ENCODE measurements at places on chromosomes 3 and 15. TPM values are rescaled to one million over a fixed set of nuclear protein-coding genes. Genes with fewer than 3 reads are reported as not detected.

GRCh38 chr3:20334842-20335241, 148.8 kb upstream of the SGO1 start:
- DNase-seq = no peak
- no peak overlapping the region for H3K27ac ChIP-seq
- no peak overlapping the region for H3K4me3 ChIP-seq
- no peaks in the 10 kb centered on the region for H3K27me3 ChIP-seq
- H3K36me3 ChIP-seq = no peaks in the 10 kb centered on the region

Gene PCBP4
- polyA plus RNA-seq = 10.8 TPM

GRCh38 chr15:89075101-89075640, 13.1 kb upstream of the ABHD2 start:
- no peaks in the 10 kb centered on the region for H3K27me3 ChIP-seq
- no peak overlapping the region for H3K27ac ChIP-seq
- no peaks in the 10 kb centered on the region for H3K36me3 ChIP-seq
- H3K4me1 ChIP-seq = no peaks in the 10 kb centered on the region
- no peak for DNase-seq
- no peak overlapping the region for H3K4me3 ChIP-seq

GRCh38 chr3:49007771-49008528, 759 bp downstream of the WDR6 start:
- peak overlapping the region; percentile 96 for H3K4me3 ChIP-seq
- H3K4me1 ChIP-seq = peaks cover 8% of the 10 kb centered on the region
- peaks cover 22% of the 10 kb centered on the region for H3K36me3 ChIP-seq
- H3K27ac ChIP-seq = peak overlapping the region; percentile 90

Gene NANOGP8
- polyA plus RNA-seq = not detected

Gene IL12A
- 0.17 TPM for polyA plus RNA-seq

DNA sequence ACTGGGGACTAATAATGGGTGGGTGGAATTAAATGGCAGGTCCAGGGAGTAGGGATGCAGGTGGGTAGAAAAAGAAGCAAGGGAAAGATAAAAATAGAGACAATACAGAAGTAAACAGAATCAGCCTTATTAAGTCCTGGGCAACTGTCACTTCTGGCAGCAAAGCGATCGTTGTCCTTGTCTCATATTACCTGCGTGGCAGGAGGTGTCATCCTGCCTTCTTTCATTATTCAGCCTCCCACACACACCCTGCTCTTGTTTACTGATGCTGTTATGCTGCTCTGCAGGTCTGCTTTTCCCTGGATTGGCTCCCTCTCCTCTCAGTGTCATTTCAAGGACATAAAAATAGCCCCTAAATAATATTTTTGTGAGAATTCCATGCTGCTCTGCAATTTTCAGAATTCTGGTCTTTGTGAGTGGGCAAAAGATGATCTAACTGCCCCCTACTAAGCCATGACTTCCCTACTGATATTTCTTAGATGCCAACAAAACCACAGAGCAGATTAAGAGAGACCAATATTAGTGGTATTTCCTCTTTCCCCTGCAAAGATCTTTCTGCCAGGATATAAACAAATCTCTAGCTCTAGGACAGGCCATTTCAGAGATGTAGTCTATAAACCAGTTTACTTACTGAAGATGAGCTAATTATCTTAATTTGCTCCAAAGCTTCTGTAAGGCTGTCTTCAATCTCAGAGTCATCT, 8.5 kb downstream of the VEPH1 start:
- H3K27ac ChIP-seq = no peak overlapping the region
- no peaks in the 10 kb centered on the region for H3K36me3 ChIP-seq
- no peak overlapping the region for H3K4me3 ChIP-seq

DNA sequence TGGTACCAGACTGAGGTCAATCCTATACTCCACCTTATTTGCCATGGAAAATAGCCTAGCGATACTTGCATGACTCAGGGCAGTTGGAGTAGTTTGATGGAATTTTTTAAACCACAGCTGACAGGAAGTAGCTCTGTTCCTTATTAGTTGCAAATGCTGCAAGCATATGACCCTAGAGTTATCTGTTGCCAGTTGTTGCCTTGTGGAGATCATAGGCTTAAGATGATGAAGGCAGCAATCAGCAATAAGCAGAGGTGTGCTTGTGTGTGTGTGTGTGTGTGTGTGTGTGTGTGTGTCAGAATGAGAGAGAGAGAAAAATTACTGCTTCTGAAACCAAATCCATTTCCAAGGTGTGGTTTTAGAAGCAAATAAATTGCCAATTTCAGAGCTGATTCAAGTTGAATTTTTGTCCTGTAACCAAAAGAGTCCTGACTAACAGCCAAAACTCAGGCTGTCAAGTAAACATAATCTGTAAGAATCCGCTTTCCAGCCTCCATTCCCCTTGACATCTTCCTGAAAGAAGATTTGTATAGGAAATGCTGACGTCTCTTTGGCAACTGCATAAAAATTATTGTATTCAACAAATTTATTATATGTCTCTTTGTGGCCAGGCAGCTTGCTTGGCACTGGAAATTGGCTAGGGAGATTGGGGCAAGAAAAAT, 141.2 kb downstream of the SERPINI1 start:
- no peak overlapping the region for H3K4me3 ChIP-seq
- no peaks in the 10 kb centered on the region for H3K4me1 ChIP-seq
- no peak for DNase-seq
- no peaks in the 10 kb centered on the region for H3K36me3 ChIP-seq
- no peak overlapping the region for H3K27ac ChIP-seq

DNA sequence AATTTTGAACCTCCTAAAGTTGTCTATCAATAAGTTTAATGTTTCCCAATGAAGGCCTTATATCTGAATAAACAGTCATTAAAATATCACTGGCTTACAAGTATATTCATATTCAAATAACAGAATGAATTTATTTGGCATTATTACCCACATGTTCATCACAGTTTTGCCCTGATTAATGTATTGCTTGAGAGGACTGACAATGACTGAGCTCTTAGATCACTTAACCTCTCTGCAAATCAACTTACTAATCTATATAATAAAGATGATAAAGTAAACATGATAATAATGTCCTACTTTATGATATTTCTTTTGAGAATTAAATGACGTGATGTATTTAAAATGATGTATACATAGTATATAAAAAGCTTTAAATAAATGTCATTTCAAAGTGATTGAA, 532.0 kb upstream of the GBE1 start:
- H3K36me3 ChIP-seq = no peaks in the 10 kb centered on the region
- no peak overlapping the region for H3K27ac ChIP-seq
- H3K27me3 ChIP-seq = no peaks in the 10 kb centered on the region
- DNase-seq = no peak
- no peaks in the 10 kb centered on the region for H3K4me1 ChIP-seq
- H3K4me3 ChIP-seq = no peak overlapping the region

DNA sequence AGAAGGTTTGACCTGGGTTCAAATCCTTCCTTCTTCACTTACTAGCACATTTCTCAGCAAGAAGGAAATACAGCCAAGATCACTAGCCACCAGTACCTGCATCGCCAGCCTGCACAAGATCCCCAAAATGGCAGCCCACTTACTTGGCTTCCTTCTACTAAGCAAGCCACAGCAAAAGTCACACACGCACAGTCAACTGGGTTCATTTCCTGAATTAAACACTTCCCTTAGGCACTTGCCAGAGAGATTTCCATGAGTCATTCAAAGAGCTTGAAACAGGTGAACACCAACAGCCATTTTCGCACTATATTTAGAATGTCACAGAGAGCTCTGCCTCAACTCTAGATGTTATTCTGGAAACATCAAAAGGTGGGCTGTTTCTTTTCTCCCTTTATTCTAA, 42.6 kb downstream of the MGLL start:
- H3K27me3 ChIP-seq = no peaks in the 10 kb centered on the region
- H3K4me1 ChIP-seq = no peaks in the 10 kb centered on the region
- no peaks in the 10 kb centered on the region for H3K36me3 ChIP-seq
- no peak for DNase-seq

Gene ARPIN
- not detected for polyA plus RNA-seq

- no peaks in the 10 kb centered on the region for H3K36me3 ChIP-seq
- H3K27ac ChIP-seq = no peak overlapping the region
- H3K4me3 ChIP-seq = no peak overlapping the region
- H3K27me3 ChIP-seq = no peaks in the 10 kb centered on the region
These were observed 463.8 kb downstream of the EDEM1 start for GRCh38 chr3:5651351-5651750.

DNA sequence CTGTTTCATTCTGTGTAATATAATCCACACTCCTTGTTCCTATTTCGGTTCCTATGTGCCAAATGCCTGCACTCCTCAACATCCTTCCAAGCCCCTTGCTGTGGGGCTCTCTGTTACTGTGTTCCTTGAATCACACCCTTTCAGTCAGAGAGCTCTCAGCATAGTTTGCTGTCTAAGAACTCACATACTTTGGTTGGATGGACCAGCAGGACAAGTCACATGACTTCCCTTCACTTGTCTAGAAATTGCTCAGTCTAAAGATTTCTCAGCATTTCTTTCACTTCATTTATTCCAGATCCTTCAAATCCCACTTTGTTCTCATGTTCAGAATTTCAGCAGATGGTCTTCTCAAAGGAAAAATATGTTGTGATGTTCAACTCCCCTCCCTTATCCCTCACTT, 203.5 kb upstream of the PFN2 start:
- no peaks in the 10 kb centered on the region for H3K27me3 ChIP-seq

DNA sequence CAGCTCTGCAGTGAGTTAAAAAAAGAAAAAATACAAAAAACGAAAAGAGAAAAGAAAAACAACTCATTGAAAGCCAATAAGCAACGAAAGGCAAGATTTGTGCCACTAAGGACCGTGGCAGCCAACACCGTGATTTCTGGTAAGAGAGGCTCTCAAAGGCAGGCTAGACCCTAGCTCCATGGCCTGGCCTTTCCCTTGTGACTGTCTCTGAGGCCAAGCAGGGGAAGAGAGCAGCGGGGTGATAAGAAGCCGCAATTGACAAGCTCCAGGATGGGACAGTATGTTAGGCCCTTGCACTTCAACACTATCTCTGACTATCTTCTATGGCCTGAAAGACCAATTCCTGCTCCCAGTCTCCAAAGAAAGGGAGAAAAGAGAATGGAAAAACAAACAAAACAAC, 12.4 kb downstream of the APOD start:
- no peak for DNase-seq
- H3K36me3 ChIP-seq = no peaks in the 10 kb centered on the region
- H3K4me1 ChIP-seq = no peaks in the 10 kb centered on the region

DNA sequence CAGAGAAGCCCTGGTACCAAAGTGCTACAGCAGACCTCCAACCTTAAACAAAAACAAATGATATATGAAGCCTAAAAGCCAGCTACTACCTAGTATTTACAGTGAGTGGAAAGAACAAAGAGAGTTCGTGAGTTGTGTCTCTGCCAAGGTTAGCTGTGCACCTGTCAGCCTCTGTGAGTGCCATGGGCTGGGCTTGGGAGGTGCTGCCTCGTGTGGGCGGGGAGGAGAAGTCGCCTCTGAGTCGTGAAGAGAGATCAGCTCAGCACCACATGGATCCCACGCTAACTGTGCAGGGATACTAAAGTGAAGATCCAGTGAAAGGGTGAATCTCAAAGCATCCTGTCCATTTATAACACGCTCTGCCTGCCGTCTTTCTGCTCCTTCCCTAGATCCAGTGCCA, 101.9 kb downstream of the CHDH start:
- no peak overlapping the region for H3K4me3 ChIP-seq
- H3K27ac ChIP-seq = no peak overlapping the region
- H3K4me1 ChIP-seq = no peaks in the 10 kb centered on the region
- no peak for DNase-seq
- no peaks in the 10 kb centered on the region for H3K36me3 ChIP-seq
- no peaks in the 10 kb centered on the region for H3K27me3 ChIP-seq

Gene RHCG
- not detected for polyA plus RNA-seq

Gene TRPC1
- polyA plus RNA-seq = 0.69 TPM

DNA sequence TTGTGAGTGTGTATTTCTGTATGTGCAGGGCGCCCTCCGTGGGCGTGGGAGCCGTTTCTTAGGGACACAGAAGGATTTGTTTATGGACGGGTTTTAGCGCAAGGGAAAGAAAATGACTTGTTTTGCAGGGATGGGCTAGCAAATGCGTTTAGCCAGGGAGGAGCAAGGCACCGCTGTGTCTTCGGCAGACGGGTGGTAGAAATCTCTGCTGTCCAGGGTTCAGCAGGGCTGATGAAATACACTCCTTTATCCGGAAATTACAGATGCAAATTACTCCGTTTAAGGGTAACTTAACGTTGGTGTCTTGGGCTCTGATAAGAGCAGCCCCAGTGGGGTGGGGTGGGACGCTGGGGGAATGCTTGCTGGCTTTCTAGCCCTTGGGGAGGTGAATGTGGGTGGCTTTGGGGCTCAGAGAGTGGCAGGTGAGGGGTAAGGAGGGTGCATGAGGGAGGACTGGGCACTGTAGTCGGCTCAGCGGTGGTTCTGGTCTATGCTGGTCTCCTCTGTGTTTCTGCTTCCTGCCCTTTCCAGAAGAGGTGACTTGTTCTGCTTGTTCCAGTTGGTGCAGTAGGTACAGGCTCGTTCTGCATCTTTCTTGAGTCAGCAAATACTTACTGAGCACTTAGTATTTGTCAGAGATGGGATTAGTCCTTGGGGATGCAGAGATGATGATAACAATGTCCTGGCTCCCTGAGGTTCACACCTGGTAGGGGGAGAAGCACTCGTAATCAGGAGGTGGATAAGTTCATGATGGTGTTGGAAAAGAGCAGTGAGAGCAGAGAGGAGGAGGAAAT, 954 bp downstream of the SV2B start:
- DNase-seq = no peak
- no peaks in the 10 kb centered on the region for H3K36me3 ChIP-seq
- no peak overlapping the region for H3K27ac ChIP-seq
- H3K27me3 ChIP-seq = peaks cover 5% of the 10 kb centered on the region

DNA sequence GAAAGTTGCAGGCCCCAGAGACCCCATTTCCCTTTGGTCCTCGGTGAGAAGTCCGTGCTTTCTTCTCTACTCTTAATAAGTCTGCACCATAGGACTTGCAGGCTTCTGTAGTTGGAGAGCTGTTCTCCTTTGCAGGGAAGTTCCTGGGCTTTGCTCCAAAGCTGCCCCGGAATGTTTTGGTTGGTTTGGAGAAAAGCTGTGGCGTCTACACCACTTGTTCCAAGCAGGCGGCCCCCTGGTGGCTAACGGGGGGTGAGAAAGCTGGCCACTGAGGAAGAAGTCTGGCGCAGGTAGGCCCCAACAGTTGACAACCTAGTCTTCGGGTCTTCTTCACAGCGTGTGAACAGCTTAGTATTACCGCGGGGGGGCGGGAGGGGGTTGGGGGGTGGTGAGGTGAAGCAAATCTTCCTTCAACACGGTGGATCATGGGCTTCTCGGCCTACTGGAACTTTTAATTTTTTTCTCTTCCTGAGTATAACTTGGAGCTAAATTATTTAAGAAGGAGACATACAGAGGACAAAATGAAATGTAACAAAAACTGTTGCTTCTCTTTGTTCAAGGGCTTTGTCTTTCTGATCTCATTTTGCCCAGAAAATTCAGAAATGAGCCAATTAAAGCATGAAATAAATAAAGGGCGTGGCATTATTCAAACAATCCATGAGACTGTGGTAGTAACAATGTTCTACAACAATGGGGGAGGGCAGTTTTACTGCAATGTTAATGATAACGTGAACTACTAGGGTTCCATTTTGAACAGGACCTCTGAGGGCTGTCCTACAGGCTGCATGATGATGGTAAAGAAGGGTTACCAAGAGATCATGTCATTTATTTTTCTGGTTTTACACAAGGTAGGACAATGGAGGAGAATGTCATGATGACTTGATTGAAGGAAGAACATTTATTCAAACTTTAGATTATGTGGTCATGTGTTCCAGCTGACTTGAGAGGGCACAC, 2.2 kb upstream of the THRB start:
- no peaks in the 10 kb centered on the region for H3K4me1 ChIP-seq
- H3K4me3 ChIP-seq = no peak overlapping the region
- DNase-seq = no peak

- no peak for DNase-seq
- H3K36me3 ChIP-seq = no peaks in the 10 kb centered on the region
- H3K27me3 ChIP-seq = no peaks in the 10 kb centered on the region
- peaks cover 21% of the 10 kb centered on the region for H3K4me1 ChIP-seq
- no peak overlapping the region for H3K27ac ChIP-seq
These were observed 5.3 kb downstream of the ATP1B3 start for GRCh38 chr3:141881702-141882101.

Gene CKMT1B
- polyA plus RNA-seq = not detected

All from naive thymus-derived CD4-positive, alpha-beta T cell (primary cell).